ENCODE measurements at places on chromosomes 1 and 21.

- no peak for DNase-seq
These were observed 173.0 kb downstream of the GABPA start for GRCh38 chr21:25907573-25908275.

GRCh38 chr1:231938711-231939110 lies 312.1 kb downstream of the DISC1 start:
- no peak for DNase-seq

DNA sequence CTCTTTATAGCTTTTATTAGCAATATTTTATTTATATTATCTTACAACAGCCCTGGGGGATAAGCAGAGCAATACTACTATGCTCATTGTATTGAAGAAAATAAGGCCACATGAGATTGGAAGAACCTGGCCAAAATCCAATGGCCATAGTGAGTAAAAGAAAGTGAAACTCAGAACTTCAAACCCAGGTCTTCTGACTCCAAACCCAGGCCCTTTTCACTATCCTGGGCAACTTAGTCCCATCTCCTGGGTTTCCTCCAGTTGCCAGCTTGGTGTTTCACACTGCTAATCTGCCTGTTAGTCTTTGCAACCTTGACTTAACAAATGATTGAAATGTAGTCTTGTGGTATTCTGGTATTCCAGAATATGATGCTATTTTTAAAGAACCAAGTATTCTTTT lies 22.4 kb upstream of the EXO1 start:
- DNase-seq = no peak

DNA sequence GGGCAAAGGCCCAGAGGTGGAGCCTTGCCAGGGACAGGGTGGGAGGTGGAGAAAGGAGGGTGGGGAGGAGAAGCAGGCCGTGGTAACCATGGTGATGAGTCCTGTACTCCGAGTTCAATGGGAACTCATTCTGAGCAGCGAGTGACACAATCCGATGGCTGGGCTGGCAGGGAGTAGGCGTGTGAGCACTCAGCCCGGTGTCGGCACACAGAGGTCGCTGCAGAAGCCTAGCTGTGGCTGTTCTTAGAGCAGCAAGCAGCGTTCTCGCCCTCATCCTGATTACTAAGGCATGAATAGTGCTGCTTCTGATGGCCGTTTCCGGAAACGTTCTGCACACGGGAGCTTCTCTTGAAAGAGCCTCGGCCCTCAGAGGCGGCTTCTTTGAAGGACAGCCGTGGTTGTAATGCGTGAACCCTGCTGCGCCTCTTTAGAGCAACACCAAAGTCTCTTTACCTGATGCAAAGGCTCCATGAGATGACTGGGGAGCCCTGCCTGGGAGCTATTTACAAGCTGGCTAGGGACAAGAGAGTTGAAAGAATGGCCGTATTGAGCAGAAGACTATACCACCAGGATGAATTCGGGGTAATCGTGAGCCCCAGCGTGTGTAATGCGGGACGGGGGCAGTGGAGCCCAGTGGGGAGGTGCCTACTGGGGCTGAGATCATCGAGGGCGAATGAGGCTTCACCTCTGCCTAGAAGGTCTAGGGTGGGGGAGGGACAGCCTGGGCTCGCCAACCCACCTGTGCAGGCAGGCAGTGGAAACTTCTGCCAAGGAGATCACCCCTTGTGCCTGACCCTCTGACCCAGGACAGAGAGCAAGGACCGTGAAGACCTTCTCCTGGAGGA lies 72.8 kb upstream of the PAX7 start:
- DNase-seq = peak; percentile 43

- DNase-seq = no peak
These were observed 26.1 kb upstream of the LRRC47 start for GRCh38 chr1:3822421-3822820.

DNA sequence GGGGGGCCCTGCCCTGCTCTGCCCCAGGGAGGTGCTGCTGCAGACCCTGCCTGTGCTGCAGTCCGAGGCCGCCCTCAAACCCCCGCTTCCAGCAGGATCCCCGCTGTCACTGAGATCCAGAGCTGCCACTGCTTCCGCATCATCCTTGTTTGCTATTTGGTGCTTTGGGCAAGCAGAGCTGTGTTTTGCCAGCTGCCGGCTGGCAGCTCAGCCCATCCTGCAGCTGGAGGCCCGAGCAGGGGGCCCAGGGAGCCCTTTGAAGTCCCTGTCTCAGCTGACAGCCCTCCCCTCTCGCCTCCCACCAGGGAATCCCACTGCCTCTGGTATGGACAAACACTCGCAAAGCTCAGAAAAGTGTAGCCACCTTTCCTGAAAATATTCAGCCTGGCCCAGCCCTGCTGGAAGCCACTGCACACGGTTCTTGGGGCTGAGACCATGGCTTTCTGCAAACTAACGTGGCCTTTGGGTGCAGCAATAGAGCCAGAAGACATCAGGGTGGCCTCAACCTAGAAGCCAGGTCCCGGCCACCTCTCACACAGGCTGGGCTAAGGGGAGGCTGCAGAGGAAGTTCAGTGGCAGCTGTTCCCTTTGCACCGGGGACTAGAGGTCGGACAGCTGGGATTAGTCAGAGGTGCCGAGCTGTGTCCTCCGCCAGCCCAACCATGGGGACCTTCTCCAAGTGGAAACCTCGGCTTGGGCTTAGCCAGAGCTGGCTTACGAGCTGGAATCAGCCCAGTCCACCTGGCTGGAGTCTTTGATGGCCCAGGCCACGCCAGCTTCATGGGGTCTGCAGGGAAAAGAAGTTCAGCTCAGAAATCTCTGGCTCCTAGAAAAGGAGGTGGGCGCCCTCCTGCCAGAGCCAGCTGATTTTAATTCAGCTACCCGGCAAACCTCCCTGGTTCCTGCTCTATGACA lies 107.1 kb downstream of the SPSB1 start:
- no peak for DNase-seq
